Esophagus (tissue), 2 donors: ENCODE measurements at places on chromosomes 2 and 18. TPM values are rescaled to one million over a fixed set of nuclear protein-coding genes. Genes with fewer than 3 reads are reported as not detected.

The TMEM247 gene
- polyA plus RNA-seq, result not detected

The PSMD14 gene
- polyA plus RNA-seq, result 32.2 TPM

The MREG gene
- 26.0 TPM for polyA plus RNA-seq

The AGXT gene
- polyA plus RNA-seq, result not detected

The CD8B2 gene
- 0.10 TPM for polyA plus RNA-seq

The SKOR2 gene
- not detected for polyA plus RNA-seq

The ST8SIA5 gene
- 0.02 TPM for polyA plus RNA-seq

The TMEM169 gene
- polyA plus RNA-seq, result 0.07 TPM

The MAP4K4 gene
- 24.1 TPM for polyA plus RNA-seq

The REG3A gene
- polyA plus RNA-seq, result not detected

The ADGRF3 gene
- polyA plus RNA-seq, result 0.11 TPM

The INHA gene
- 0.24 TPM for polyA plus RNA-seq
